ENCODE measurements at places on chromosomes 4 and X. TPM values are rescaled to one million over a fixed set of nuclear protein-coding genes. Genes with fewer than 3 reads are reported as not detected.

Gene TLR8
- total RNA-seq: 0.55 TPM

Gene MAGEC1
- total RNA-seq: not detected

Gene HSFX4
- not detected for total RNA-seq

Gene TCEAL7
- 83.2 TPM for total RNA-seq

Gene MAGEA11
- not detected for total RNA-seq

Gene TRIM60
- total RNA-seq: not detected

Gene DMP1
- not detected for total RNA-seq

DNA sequence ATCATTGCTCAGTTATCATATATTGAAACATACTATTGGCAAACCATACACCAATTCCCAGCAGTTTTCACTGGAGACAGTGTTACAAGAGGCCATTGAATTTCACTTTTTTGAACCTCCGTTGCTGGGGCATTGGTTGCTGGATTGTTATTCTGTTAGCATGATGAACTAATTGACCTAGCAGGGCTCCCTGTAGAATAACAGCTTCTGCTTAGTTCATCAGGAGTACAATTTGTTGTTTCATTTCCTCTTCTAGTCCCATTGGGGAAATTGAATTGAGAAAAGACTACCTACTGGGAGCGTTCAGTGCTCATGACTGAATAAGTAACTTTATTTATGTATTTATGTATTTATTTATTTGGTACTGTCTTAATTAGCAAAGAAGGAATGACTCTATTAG is 151.6 kb downstream of the SLIT2 start:
- H3K36me3 ChIP-seq: no peaks in the 10 kb centered on the region
- no peaks in the 10 kb centered on the region for H3K27me3 ChIP-seq
- no peak overlapping the region for H3K4me3 ChIP-seq
- DNase-seq: no peak
- no peaks in the 10 kb centered on the region for H3K4me1 ChIP-seq
- no peak overlapping the region for H3K27ac ChIP-seq

DNA sequence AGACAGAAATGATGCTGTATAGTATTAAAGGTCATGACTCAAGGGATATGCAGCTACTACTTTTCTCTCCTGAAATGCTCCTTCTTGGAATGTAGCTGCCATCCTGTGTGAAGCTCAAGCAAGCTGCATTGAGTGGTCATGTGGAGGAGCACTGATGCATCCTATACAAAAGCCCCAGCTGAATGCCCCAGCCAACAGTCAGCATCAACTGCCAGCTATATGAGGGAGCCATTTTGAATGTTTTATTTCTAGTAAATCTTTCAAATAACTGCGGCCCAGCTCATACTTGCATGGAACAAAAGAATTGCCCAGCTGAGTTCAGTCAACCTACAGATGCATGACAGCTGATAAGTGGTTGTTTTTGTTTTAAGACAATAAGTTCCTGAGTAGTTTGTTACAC is 165.0 kb upstream of the GEMIN8 start:
- H3K4me3 ChIP-seq: no peak overlapping the region
- H3K36me3 ChIP-seq: no peaks in the 10 kb centered on the region
- H3K27ac ChIP-seq: no peak overlapping the region

- H3K27ac ChIP-seq: peak overlapping the region; percentile 6
- no peak for DNase-seq
- no peaks in the 10 kb centered on the region for H3K27me3 ChIP-seq
- H3K36me3 ChIP-seq: no peaks in the 10 kb centered on the region
- H3K4me1 ChIP-seq: no peaks in the 10 kb centered on the region
Measured at GRCh38 chr4:98612318-98613250, 45.8 kb downstream of the TSPAN5 start.

DNA sequence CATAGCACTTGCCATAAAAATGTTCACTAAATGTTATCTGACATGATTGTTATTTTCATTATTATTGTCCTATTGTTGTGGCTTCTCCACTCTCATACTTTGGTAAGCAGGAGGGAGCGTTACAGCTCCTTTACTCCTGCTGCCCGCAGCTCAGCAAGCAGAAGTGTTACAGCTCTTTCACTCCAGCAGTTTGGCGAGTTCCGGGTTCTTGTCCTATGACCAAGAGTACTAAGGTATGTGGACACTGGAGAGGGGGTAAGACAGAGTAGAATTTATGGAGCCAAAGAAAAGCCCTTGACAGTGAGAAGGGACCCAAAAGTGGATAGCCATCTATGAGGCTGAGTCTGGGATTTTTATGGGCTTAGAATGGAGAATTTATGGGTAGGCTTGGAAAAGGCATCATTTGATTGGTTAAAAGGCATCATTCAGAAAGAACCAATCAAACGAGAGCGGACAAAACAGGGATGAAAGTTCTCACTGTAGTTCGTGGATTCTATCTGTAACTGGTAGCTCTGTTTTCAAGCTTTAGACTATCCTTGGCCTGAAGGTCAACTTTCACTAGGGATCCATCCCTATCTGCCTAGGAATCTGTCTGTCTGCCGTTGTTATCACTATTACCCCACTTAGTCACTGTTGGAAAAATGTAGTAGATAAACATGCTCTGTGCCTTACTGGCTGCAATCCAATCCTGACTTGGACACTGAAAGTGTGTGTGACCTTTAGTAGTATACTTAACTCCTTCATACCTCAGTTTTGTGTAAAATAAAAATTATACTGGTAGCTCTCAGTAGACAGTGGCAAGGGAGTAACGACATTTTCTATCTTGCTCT is 545.6 kb upstream of the LCORL start:
- DNase-seq: no peak
- no peak overlapping the region for H3K27ac ChIP-seq
- no peaks in the 10 kb centered on the region for H3K4me1 ChIP-seq
- no peak overlapping the region for H3K4me3 ChIP-seq
- H3K27me3 ChIP-seq: no peaks in the 10 kb centered on the region
- H3K36me3 ChIP-seq: no peaks in the 10 kb centered on the region

GRCh38 chr4:71694961-71695360 is 88.9 kb downstream of the GC start:
- no peak overlapping the region for H3K27ac ChIP-seq
- DNase-seq: no peak

GRCh38 chr4:84917086-84917821 is 49.2 kb downstream of the WDFY3 start:
- DNase-seq: no peak
- H3K27ac ChIP-seq: no peak overlapping the region
- peaks cover 9% of the 10 kb centered on the region for H3K4me1 ChIP-seq
- H3K36me3 ChIP-seq: no peaks in the 10 kb centered on the region
- no peak overlapping the region for H3K4me3 ChIP-seq

DNA sequence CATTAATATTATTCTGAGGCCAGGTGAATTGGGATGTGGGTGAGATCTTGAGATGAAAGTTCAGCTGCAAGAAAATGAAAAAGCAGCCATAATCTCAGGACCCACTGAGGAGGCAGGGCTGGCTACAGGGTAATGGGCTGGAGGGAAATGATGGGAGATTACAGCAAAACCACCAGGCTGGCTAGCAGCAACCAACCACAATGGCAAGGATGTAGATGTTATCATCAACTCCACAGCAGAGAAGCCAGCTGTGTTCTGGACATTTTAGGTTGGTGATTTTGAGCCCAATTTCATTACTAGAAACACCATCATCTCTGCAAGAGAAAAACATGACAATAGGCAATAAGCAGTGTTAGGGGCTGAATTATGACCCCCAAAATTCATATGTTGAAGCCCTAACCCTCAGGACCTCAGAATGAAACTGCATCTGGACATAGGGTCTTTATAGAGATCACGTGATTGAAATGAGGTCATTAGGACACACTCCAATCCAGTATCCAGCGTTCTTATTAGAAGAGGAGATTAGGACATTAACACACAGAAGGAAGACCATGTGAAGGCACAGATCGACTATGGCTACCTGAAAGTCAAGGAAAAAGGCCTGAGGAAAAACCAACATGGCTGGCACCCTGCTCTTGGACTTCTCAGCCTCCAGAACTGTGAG is 139.8 kb upstream of the KIT start:
- H3K27ac ChIP-seq: no peak overlapping the region
- H3K36me3 ChIP-seq: no peaks in the 10 kb centered on the region
- no peak overlapping the region for H3K4me3 ChIP-seq
- H3K4me1 ChIP-seq: no peaks in the 10 kb centered on the region

- H3K4me1 ChIP-seq: no peaks in the 10 kb centered on the region
- no peak for DNase-seq
- H3K27ac ChIP-seq: no peak overlapping the region
- no peaks in the 10 kb centered on the region for H3K27me3 ChIP-seq
Measured at GRCh38 chrX:63503541-63503940, 152.4 kb upstream of the SPIN4 start.

DNA sequence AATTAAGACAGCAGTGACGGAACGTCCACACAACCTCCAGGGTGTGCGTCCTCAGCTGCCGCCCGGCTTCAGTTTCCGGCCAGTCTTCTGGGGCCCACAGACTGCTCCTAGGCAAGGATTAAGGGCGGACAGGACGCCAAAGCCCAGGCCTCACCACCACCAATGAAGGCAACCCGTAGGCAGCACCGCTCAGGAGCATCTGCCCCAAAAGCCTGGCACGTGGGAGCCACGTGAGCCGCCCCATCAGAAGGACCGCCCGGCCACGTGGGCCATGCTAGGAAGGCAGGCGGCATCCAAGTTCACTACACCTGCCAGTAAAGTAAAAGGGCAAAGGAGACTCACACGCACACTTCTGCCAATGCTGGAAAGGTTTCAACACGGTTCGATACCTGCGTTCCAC is 14.3 kb downstream of the FAM53A start:
- H3K27ac ChIP-seq: no peak overlapping the region
- no peak overlapping the region for H3K4me3 ChIP-seq
- H3K27me3 ChIP-seq: no peaks in the 10 kb centered on the region
- no peak for DNase-seq

- no peaks in the 10 kb centered on the region for H3K4me1 ChIP-seq
- no peaks in the 10 kb centered on the region for H3K36me3 ChIP-seq
Measured at GRCh38 chrX:139795196-139795595, 87.2 kb upstream of the MCF2 start.

GRCh38 chr4:168501407-168501806 is 4.6 kb downstream of the PALLD start:
- H3K36me3 ChIP-seq: no peaks in the 10 kb centered on the region
- no peak overlapping the region for H3K27ac ChIP-seq
- no peak for DNase-seq
- H3K27me3 ChIP-seq: no peaks in the 10 kb centered on the region

DNA sequence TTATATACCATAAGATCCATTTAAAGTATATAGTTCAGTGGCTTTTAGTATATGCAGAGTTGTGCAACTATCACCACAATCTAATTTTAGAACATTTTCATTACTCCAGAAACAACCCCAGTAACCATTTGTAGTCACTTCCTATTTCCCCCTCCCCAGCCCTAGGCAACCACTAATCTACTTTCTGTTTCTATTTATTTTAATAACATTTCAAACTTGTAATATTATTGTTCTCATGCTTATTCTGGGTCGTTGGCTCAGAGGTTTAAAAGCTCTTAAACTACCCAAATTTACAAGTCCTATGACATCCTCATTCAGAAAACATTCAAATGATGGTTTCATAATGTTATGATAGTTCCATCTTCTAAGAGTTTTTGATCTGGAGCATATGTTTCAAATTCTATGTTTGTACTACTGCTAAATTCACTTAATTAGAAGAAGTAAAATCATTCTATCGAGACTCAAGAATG is 18.4 kb downstream of the XIAP start:
- no peaks in the 10 kb centered on the region for H3K36me3 ChIP-seq
- no peaks in the 10 kb centered on the region for H3K27me3 ChIP-seq
- DNase-seq: no peak
- no peak overlapping the region for H3K27ac ChIP-seq

DNA sequence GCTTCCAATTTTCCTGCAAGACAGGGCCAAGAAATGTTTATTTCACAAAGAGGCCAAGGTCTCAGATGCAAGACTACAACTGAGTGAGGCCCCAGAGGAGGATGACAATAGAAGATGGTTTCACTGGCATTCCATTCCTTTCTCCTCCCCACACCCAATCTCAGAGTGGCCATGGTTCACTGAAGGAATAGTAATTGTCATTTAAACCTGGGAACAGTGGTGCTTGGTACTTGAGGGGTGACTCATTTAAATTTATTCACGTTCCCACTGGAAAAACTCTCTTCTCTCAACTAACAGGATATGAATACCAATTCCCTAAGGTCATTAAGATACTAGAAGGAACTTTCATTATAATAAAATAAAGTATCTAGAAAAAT is 35.3 kb upstream of the CXCL8 start:
- no peak for DNase-seq
- H3K27ac ChIP-seq: peak overlapping the region; percentile 60
- H3K36me3 ChIP-seq: no peaks in the 10 kb centered on the region
- H3K27me3 ChIP-seq: no peaks in the 10 kb centered on the region
- no peaks in the 10 kb centered on the region for H3K4me1 ChIP-seq

DNA sequence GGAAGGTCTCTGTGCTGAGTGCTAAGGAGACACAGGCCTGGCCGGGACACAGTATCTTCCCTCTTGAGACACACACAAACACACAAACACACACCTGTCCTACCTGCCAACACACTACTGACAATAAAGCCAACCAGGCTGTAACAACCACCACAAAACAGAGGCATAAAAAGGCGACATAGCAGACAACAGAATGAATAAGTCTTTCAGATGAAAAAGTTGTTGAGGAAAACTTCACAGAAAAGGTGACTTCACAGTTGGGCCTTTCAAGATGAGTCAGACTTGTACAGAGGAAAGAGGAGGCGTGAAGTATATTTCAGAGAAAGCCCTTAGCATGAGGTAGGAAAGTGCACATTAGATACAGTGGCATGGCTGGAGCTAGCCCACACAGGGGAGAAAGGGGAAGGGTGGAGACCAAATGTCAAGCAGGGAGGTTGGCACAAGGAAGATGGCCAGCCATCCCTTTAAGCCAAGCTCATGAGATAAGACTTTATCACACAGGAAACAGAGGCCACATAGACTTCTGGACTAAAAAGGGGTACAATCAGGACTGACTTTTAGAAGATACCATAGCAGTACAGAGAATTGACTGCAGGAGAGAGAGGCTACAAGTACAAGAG is 54.0 kb downstream of the SLC9A7 start:
- no peak overlapping the region for H3K4me3 ChIP-seq
- DNase-seq: no peak
- H3K27me3 ChIP-seq: no peaks in the 10 kb centered on the region
- no peaks in the 10 kb centered on the region for H3K4me1 ChIP-seq
- no peak overlapping the region for H3K27ac ChIP-seq
- no peaks in the 10 kb centered on the region for H3K36me3 ChIP-seq

- no peak for DNase-seq
- H3K27me3 ChIP-seq: no peaks in the 10 kb centered on the region
- H3K27ac ChIP-seq: no peak overlapping the region
- H3K4me3 ChIP-seq: no peak overlapping the region
- H3K36me3 ChIP-seq: no peaks in the 10 kb centered on the region
Measured at GRCh38 chrX:29466456-29466855, 748.9 kb upstream of the MAGEB2 start.

GRCh38 chrX:88244066-88244465 is 503.0 kb upstream of the CPXCR1 start:
- no peak overlapping the region for H3K27ac ChIP-seq
- no peaks in the 10 kb centered on the region for H3K4me1 ChIP-seq
- H3K27me3 ChIP-seq: no peaks in the 10 kb centered on the region
- H3K36me3 ChIP-seq: no peaks in the 10 kb centered on the region

GRCh38 chr4:87165892-87166291 is 54.5 kb downstream of the KLHL8 start:
- no peaks in the 10 kb centered on the region for H3K27me3 ChIP-seq
- no peaks in the 10 kb centered on the region for H3K4me1 ChIP-seq
- no peak overlapping the region for H3K4me3 ChIP-seq
- no peak for DNase-seq
- no peak overlapping the region for H3K27ac ChIP-seq
- no peaks in the 10 kb centered on the region for H3K36me3 ChIP-seq

Measured in uterus (tissue), 4 donors.